Stimulated activated CD4-positive, alpha-beta T cell treated with anti-CD3 and anti-CD28 coated beads, Interleukin-4, amount 100 ng/mL, for 4 hours (primary cell): ENCODE measurements at places on chromosomes 13 and 19.

DNA sequence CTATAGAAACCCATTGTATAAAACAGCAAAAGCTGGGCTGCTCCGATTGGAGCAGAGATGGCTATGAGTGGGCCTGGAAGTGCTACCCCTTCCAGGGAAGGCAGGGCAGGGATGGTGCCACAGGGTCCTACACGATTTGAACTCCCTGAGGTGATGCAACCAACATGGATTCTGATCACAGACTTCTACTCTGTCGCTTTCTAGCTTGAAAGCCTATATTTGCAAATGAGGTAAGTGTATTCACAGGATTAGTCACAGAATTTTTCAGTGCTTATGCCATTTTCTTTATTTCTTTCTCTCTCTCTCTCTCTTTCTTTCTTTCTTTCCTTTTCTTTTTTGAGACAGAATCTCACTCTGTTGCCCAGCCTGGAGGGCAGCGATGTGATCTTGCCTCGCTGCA, 179.0 kb downstream of the SPRY2 start:
- DNase-seq = no peak

- DNase-seq = no peak
Measured at GRCh38 chr13:113853518-113854237, 10.2 kb downstream of the GAS6 start.

DNA sequence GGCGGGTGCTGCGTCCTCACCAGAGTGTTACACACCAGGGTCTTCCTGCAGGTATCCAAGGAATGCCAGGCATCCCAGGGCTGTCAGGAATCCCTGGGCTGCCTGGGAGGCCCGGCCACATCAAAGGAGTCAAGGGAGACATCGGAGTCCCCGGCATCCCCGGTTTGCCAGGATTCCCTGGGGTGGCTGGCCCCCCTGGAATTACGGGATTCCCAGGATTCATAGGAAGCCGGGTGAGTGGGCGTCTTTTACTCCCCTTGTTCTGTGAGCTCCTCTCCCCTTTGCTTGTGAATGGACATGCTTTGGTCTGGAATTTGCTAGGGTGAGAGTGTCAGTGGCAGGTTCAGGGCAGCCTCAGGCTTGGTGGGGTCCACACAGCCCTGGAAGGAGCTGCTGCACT, 75.9 kb downstream of the RAB20 start:
- no peak for DNase-seq

GRCh38 chr13:40158757-40159156, 503.3 kb downstream of the COG6 start:
- no peak for DNase-seq

GRCh38 chr19:44593294-44593693, 20.1 kb upstream of the IGSF23 start:
- no peak for DNase-seq

GRCh38 chr19:58237324-58237723, 8.6 kb downstream of the ZNF544 start:
- no peak for DNase-seq

DNA sequence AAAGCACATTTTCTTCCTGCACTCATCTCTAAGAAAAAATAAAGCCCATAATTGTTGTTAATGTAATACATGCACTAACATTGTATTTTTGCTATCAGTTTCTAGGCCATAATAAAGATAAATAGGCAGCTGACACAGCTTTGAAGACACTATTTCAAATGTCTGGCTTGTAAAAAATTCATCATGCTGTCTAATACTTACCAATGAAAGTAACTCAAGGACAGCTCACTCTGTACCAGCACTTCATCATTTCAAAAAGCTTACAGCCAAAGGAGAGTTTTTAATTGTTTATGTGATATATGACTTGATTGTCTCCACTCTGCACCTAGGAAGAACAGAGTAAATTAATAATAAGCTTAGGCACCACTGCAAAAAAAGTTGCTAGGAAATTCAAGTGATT, 1423.3 kb upstream of the PCDH20 start:
- DNase-seq = no peak

DNA sequence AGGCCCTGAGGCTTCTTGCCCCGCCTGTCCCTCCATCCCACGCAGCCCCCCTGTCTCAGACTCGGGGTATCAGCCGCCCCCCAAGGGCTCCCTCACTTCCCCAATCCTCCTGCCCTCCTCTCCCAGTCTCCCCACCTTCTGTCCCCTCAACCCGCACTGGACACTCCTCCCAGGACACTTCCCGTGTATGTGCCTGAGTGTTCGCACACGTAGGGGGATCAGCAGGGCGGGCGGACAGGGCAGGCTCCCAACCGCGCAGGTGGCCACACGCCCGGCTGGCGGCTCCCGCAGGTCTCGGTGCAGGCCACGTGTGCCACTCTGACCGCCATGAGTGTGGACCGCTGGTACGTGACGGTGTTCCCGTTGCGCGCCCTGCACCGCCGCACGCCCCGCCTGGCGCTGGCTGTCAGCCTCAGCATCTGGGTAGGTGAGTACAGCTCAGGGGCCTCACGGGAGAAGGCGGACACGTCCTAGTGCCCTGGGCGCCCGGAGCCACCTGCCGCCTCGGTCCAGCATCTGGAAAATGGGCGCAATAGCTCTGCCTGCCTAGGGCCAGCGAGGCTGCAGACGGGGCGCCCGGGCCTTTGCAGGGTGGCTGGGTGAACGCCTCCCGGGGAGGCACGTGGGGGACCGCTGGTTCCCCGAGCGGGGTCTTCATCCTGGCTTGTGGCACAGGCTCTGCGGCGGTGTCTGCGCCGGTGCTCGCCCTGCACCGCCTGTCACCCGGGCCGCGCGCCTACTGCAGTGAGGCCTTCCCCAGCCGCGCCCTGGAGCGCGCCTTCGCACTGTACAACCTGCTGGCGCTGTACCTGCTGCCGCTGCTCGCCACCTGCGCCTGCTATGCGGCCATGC, 2.3 kb downstream of the KISS1R start:
- no peak for DNase-seq

- DNase-seq = peak; percentile 51
Measured at GRCh38 chr19:47111006-47111621, 2.5 kb downstream of the ZC3H4 start.

DNA sequence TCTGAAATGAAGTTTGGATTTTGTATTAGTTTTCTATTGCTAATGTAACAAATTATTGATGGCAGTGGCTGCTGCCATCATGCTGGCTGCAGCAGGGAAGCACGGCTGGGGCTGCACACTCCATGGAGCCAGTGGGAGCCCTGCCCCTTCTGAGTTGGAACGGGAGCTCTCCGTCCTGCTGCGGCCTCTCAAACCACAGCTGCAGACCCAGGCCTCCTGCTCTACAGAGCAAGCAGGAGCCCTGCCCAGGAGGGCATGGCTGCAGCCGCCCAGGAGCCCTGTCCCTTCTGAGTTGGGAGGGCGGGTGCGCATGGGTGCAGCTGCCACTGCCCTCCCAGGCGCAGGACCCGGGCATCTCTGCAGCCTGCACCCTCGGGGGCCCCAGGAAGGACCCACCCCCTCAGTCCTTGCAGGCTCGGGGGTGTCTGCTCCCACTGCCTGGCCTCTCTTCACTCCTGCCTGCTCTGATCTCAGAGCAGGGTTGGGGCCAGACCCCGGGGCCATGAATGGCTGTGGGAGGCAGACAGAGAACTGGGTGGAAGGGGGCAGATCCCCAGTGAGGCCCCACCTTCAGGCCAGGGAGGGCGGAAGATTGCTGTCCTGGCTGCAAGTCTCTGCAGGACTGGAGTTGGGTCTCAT, 21.0 kb upstream of the ESD start:
- no peak for DNase-seq

- DNase-seq = no peak
Measured at GRCh38 chr19:41000310-41000737, 9.2 kb downstream of the CYP2B6 start.
